ENCODE measurements at places on chromosomes 12 and 14. TPM values are rescaled to one million over a fixed set of nuclear protein-coding genes. Genes with fewer than 3 reads are reported as not detected.
A peak's percentile ranks its signal among the peaks of the same experiment; 100 is the strongest.

The PIK3C2G gene
- total RNA-seq = not detected

The GTF2H3 gene
- 35.9 TPM for total RNA-seq

The PLCZ1 gene
- not detected for total RNA-seq

GRCh38 chr14:22190411-22191191 is 398.4 kb downstream of the DAD1 start:
- no peak overlapping the region for H3K27ac ChIP-seq
- H3K27me3 ChIP-seq = no peaks in the 10 kb centered on the region
- no peaks in the 10 kb centered on the region for H3K4me1 ChIP-seq
- DNase-seq = no peak

The FSCB gene
- not detected for total RNA-seq

The PRB2 gene
- not detected for total RNA-seq

GRCh38 chr12:65326616-65327015 is 48.1 kb downstream of the MSRB3 start:
- H3K36me3 ChIP-seq = no peaks in the 10 kb centered on the region
- no peak for DNase-seq
- H3K27me3 ChIP-seq = no peaks in the 10 kb centered on the region
- H3K4me1 ChIP-seq = no peaks in the 10 kb centered on the region

GRCh38 chr12:109047081-109047805 is 5.1 kb upstream of the USP30 start:
- H3K4me3 ChIP-seq = no peak overlapping the region
- no peak for DNase-seq
- peaks cover 7% of the 10 kb centered on the region for H3K27me3 ChIP-seq
- H3K36me3 ChIP-seq = no peaks in the 10 kb centered on the region

The IFT43 gene
- 17.5 TPM for total RNA-seq

DNA sequence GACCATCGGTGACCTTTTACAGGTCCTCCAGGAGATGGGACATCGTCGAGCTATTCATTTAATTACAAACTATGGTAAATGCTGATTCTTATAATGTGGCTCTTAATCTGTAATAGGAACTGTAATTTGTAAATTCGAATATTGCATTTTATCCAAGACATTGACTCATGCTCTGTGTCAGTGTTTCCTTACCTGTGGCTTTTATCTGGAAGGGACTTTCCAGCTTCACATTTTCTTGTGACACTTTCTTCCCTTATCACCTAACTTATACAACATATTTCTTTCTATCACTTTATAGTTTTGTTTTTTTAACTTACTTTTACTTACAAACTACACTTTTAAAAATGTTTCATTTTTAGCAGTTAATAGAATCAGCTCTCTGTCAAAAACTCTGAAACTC is 14.8 kb downstream of the IRAK3 start:
- H3K4me1 ChIP-seq = no peaks in the 10 kb centered on the region
- H3K4me3 ChIP-seq = no peak overlapping the region
- peaks cover 7% of the 10 kb centered on the region for H3K36me3 ChIP-seq

DNA sequence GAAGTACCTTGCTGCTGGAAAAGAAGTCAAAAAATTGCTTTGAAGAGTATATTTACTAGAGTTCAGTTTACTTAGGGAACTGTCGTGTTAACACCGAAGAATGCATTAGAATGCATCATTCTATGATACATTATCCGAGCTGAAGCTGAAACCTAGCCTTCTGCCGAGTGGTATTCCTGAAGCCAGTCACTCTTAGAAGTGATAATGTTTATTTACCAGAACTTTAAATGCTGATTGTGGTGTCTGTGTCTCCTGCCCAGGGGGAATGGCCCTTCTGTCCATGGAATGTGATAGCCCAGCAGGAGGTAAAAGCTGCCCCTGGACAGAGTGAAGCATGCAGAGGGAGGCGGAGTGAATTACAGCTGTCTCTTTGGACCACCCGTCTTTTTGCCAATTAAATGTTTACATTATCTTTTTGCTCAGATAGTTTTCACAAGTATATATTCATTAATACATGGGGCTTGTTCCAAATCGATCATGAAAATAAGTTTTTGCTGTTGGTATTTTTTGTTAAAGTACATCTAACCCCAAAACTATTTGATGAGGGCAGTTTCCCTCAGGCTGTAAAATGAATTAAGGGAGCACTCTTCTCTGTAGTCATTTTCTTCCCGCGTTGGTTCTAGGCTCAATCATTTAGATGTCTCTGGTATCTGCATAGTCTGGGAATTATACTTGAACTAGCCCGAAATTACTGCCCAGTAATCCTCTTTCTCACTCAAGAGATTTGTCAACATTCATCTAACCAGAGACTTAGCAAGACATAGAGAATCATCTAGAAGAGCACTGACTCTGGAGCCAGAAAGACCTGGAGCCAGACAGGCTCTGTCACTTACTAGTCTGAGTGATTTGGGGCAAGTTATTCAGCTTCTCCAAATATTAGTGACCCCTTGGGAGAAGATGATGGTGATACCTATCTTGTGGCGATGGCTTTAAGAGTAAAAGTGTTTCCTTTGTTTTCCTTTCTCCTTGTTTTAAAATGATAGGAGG is 147.6 kb downstream of the CRADD start:
- no peaks in the 10 kb centered on the region for H3K36me3 ChIP-seq
- H3K27me3 ChIP-seq = peaks cover 10% of the 10 kb centered on the region
- H3K4me1 ChIP-seq = peaks cover 10% of the 10 kb centered on the region
- no peak overlapping the region for H3K27ac ChIP-seq

DNA sequence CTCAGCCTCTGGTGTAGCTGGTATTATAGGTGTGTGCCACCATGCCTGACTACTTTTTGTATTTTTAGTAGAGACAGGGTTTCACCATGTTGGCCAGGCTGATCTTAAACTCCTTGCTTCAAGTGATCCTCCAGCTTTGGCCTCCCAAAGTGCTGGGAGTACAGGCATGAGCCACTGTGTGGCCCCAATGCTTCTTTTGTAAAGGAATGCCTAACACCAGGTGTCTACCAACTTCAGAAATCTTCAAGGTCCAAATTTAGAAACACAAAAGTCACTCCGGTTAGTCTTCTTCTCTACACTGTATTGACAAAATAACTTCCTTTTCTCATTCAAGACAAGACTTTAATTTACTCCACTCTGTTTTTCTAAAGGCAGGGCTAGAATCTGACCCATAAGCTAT is 188.7 kb downstream of the PRKD1 start:
- peaks cover 48% of the 10 kb centered on the region for H3K4me1 ChIP-seq
- H3K4me3 ChIP-seq = peak overlapping the region; percentile 12
- no peaks in the 10 kb centered on the region for H3K27me3 ChIP-seq
- H3K27ac ChIP-seq = peak overlapping the region; percentile 63

- H3K36me3 ChIP-seq = no peaks in the 10 kb centered on the region
- H3K4me3 ChIP-seq = no peak overlapping the region
- DNase-seq = peak; percentile 49
Measured at GRCh38 chr12:119512772-119513497, 80.6 kb upstream of the TMEM233 start.

All from WTC11 (cell line).